GM12865 (cell line): ENCODE measurements at places on chromosomes 2 and 18.

DNA sequence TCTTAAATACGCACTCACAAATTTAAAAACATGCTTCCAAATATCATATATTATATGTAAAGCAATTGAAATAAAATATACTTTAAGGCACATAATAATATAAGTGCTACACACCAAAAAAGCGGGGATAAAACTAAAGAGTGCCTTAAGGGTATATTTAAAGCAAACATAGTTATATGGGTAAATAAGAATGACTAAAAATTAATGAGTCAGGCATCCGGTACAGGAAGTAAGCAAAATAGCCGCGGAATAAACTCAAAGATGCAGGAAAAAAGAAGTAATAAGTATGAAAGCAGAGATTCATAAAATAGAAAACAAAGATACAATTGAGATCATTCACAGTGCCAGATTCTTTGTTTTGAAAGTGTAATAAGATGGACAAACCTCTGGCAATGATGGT is 503.5 kb upstream of the SOX11 start:
- no peak for DNase-seq

- DNase-seq = no peak
Measured at GRCh38 chr2:234705108-234705507, 208.2 kb upstream of the ARL4C start.

DNA sequence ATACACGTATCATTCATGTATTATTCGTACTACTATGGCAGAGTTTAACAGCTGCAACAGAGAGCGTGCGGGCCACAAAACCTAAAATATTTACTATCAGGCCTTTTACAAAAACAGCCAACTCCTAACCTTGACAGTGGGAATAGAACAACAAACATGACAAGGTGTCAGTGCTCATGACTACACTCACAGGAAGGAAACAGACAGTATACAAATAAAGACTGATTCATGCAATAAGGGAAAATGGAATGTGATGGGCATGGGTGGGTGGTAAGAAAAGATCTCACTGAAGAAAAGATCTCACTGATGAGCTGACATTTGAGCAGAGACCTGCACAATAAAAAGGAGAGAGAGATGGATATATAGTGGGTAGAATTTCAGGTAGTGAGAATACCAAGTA is 347.8 kb downstream of the ALK start:
- no peak for DNase-seq

GRCh38 chr18:63603772-63604171 is 16.6 kb downstream of the SERPINB13 start:
- DNase-seq = peak; percentile 61

GRCh38 chr2:114218383-114218782 is 224.1 kb upstream of the DPP10 start:
- DNase-seq = no peak

DNA sequence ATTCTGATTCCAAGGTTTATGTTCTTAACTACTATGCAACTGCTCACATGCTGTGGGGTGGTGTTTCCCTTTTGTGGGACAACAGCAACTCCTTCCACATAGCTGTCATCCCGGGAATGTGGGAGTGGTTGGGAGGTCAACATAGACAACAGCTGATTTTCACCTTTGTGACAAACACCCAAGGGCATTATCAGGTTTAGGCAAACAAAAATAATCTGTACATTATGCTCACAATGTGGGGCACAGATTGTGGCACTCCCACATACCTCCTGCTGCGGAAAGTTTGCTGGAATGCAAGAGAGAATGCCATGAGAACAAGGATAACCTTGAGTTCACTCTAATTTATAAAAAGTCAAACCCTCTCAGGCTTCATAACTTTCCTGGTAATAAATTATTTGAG is 582.6 kb downstream of the CNTNAP5 start:
- no peak for DNase-seq

GRCh38 chr18:4400911-4401310 is 54.2 kb downstream of the DLGAP1 start:
- no peak for DNase-seq

- no peak for DNase-seq
Measured at GRCh38 chr2:199085261-199085660, 372.5 kb downstream of the SATB2 start.

GRCh38 chr2:70991742-70992141 is 2.9 kb downstream of the TEX261 start:
- DNase-seq = no peak

DNA sequence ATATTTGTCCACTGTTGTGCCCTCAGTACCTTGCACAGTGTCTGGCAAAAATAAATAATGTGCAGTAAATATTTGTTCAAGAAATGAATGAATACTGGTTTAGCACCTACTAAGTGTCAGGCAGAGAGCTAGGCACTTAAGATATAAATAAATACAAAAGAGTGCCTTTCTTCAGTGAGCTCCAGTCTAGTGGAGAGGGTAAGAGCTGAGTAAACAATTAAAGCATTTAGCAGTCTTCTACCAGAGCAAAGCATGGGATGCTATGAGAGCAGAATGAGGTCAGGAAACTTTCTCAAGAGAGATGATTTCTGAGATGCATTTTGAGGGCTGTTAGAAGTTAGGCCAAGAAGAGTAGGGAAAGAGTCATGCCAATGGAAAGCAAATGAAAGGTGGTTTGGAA is 314.7 kb downstream of the DSC3 start:
- DNase-seq = no peak

- no peak for DNase-seq
Measured at GRCh38 chr18:63233334-63233733, 86.2 kb downstream of the BCL2 start.

DNA sequence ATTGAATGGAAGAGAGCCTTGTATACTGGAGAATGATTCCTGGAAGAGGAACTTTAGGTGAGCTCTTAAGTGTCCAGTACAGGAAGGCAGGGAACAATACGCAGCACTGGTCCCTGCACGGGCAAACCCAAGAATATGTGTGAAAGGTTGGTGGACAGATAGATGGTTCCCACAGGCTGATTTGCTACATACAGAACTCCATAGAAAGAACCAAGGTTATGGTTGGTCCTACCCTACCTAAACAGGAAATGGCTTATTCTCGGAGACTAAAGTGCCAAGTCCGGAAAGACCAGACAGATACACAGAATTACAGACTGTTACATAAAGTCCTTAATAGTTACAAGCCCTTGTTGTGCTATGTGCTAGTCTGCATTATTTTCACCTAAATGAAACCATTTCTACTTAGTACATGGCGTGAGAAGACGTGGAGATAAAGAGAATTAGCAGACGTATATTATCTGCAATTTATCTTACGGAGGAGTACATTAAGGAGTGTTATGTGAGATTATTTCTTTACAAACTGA is 1.2 kb downstream of the REV1 start:
- peak; percentile 50 for DNase-seq

DNA sequence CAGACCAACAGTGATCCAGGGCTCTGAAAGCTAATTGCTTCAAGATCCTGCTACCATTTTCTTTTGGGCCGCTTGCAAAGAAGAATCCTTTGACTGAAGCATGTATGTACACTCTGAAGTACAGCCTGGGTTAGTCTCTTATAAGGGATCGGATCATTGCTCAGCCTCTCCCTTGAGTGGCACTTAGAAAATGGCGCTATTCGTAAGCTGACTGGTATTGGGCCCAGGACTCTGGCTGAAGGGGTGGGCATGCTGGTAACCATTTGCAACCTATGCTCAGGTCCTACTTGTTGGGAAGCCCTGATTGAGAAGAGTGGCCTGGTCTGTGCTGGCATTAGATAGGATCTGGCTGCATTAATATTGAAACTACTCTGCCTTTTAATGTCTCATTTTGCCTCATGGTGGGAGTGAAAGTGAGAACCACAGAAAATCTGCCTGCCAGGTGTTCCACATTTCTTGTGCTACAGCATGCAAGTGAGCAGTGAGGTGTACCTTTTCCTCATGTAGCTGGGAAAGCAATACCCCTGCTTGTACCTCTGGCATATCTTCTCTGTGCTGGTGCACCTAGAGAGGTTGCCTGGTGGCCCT is 661 bp upstream of the MGAT5 start:
- DNase-seq = peak; percentile 86

GRCh38 chr2:180607514-180608049 is 372.8 kb upstream of the UBE2E3 start:
- no peak for DNase-seq

DNA sequence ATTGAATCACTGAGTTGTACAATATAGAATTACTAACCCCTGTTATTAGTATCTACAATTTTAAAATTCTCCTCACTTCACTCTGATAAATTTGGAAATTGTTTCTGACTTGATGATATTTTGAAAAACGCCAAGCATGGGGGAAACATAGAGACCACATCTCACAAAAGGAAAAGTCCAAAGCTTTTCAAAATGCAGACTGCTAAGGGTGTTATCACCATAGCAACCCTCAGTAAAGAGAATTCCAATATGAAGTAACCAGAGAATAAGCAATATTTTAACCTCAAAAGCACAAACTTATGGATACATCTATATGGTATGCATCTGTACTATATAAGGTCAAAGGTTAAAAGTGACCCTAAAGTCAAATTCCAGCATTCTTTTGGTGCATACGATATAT is 22.7 kb downstream of the LRP2 start:
- DNase-seq = no peak

GRCh38 chr2:218046238-218046637 is 22.8 kb upstream of the RUFY4 start:
- DNase-seq = peak; percentile 77

- peak; percentile 18 for DNase-seq
Measured at GRCh38 chr2:224038049-224038829, 847 bp downstream of the SERPINE2 start.

GRCh38 chr2:41741951-41742595 is 305.7 kb upstream of the PKDCC start:
- peak; percentile 60 for DNase-seq

- DNase-seq = no peak
Measured at GRCh38 chr2:23599667-23600066, 214.7 kb downstream of the KLHL29 start.

- DNase-seq = no peak
Measured at GRCh38 chr2:119744335-119744939, 15.3 kb upstream of the PTPN4 start.

GRCh38 chr2:61581716-61582115 is 43.6 kb upstream of the XPO1 start:
- DNase-seq = no peak

DNA sequence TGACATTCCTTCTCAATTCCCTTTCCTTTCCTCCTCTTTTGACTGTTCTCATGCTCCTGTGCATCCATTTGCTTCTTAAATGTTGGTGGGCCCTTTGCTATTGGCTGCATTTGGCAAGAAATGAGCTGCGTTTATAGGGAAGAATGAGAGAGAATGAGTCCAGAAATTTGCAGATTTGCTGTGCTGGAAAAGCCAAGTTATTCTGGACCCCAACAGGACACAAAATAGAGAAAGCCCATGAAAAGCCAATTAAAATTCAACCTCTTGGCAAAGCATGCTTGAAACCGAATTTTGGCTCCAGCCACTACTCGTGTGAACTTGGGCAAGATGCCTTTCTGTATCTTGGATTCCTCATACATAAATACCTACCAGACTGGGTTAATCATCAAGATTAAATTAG is 1.3 kb upstream of the SCLY start:
- no peak for DNase-seq

GRCh38 chr18:57901825-57902589 is 98.9 kb upstream of the ATP8B1 start:
- no peak for DNase-seq

DNA sequence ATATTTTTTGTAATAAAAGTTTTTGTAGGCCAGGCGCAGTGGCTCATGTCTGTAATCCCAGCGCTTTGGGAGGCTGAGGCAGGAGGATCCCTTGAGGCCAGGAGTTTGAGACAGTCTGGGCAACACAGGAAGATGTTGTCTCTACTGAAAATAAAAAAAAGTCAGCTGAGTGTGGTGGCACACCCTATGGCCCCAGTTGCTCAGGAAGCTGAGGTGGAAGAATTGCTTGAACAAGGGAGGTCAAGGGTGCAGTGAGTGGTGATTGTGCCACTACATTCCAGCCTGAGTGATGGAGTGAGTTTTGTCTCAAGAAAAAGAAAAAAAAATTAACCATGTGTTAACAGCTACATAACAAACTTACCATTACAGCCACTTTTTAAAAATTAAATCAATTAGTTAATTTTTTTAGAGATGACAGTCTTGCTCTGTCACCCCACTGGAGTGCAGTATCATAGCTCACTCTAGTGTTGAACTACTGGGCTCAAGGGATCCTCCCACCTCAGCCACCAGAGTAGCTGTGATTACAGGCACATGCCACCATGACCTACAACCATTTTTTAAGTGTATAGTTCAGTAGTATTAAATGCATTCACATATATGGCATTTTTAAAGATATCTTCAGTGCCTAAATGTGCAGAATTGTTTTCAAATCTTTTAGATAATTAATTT is 67.2 kb upstream of the ACYP2 start:
- DNase-seq = peak; percentile 5

- no peak for DNase-seq
Measured at GRCh38 chr2:215283221-215283620, 28.6 kb upstream of the ATIC start.

GRCh38 chr2:223712642-223713041 is 110.5 kb upstream of the SCG2 start:
- no peak for DNase-seq

GRCh38 chr2:62747876-62748275 is 42.4 kb downstream of the EHBP1 start:
- DNase-seq = no peak

DNA sequence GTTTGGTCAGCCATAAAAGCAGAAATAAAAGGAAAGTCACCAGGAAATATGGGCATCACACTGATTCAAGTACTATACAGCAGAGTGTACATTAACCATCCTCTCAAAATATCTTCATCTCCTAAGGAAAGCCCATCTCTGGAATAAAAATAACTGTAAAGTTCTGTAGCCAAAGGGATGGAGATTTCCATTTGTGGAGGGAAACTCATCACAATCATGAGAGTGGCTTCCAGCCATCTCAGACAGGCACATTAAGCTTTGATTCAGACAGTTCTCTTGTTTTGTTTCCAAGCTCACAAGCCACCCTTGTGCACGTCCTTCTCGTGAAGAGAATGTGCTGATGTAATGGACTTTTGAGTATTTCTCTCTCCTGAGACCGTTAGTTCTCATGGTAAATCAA is 695.5 kb downstream of the LRRTM4 start:
- DNase-seq = no peak

DNA sequence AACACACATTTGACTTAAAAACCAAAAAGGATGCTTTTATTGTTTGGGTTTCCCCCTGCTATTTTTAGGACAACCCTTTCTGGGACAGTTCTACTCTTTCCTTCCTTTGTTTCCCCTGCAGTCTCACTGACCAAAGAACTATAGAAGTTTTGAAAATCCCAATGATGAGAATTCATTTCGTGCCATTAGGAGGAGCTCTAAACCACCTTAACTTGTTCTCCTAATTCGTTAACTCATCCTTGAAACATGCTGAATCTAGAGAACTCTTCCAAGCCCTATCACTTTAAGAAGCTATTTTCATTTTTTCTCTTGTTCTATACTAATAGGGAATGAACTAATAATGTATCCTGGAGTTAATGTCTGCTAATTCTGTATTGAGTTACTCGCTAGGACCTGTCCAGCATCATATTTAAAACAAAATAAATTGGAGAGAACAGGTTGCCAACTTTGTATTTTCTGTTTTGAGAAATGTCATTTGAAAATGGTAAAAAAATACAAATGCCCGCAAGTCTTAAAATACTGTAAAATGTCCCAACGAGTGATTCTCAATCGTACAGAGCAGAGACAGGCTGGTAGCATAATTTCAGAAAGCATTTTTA is 62.9 kb downstream of the AFTPH start:
- DNase-seq = peak; percentile 58

GRCh38 chr2:165617741-165618481 is 148.4 kb downstream of the CSRNP3 start:
- DNase-seq = no peak
